Activated naive CD4-positive, alpha-beta T cell treated with anti-CD3 and anti-CD28 coated beads for 36 hours (primary cell): ENCODE measurements at places on chromosomes 5 and 9. TPM values are rescaled to one million over a fixed set of nuclear protein-coding genes. Genes with fewer than 3 reads are reported as not detected.

The RLN2 gene
- 4.0 TPM for total RNA-seq

The FLT4 gene
- 2.7 TPM for total RNA-seq

The CYLC2 gene
- not detected for total RNA-seq

The CCDC180 gene
- total RNA-seq: 1.9 TPM

The SFXN1 gene
- total RNA-seq: 350 TPM

The SLC34A1 gene
- total RNA-seq: not detected

The FAXDC2 gene
- not detected for total RNA-seq

DNA sequence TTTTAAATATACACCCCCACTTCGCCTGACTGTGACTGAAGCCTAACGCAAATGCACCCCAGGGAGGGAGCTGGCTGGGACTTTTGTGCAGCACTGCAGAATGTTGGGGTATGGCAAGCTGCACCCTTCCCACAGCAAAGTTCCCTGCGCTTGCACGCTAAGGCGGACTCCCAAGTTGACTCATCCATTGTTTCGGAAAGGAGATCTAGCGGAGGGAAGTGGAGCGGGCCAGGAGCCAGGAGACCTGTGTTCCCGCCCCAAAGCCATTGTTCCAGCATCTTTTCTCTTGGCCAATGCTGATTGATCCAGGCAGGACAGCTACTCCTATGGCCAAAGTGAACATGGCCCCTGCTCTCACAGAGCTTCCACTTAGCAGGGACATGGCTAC, 202.9 kb downstream of the AOPEP start:
- DNase-seq: no peak

GRCh38 chr5:131186561-131187256, 16.0 kb downstream of the LYRM7 start:
- DNase-seq: no peak

DNA sequence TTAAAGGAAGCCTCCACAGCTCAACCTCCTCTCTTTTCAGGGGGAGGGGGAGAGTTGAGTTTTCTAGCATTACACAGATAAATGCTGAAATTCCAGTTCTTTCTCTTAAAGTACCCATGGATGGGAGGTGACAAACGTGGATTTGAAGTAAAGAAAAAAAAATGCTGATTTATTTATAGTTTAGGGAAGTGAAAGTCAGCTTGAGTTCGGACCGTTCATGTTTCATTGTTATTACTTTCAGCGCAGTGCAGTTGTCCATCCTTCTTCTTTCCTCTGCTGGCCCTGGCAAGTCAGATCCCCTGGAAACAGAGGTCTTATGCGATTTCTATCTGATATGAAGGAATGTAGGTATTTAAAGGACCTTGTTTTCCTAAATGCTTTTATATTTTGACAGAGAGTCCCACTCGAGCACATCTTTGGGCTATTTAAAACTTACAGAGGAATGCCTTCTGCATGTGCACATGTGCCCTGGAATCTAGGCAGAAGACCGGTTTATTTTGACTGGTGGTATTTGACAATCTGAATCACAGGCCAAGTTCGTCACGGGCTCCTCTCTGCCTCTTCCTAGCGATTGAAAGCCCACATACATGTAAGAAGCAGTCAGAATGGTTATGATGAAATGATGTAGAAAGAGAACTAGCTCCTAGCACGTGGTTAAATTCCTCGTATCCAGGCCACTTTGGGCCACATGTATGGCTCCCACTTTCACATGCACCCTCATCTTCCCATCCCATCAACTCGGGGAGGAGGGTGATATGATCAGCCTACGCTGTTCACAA, 385.2 kb upstream of the KLF4 start:
- no peak for DNase-seq

DNA sequence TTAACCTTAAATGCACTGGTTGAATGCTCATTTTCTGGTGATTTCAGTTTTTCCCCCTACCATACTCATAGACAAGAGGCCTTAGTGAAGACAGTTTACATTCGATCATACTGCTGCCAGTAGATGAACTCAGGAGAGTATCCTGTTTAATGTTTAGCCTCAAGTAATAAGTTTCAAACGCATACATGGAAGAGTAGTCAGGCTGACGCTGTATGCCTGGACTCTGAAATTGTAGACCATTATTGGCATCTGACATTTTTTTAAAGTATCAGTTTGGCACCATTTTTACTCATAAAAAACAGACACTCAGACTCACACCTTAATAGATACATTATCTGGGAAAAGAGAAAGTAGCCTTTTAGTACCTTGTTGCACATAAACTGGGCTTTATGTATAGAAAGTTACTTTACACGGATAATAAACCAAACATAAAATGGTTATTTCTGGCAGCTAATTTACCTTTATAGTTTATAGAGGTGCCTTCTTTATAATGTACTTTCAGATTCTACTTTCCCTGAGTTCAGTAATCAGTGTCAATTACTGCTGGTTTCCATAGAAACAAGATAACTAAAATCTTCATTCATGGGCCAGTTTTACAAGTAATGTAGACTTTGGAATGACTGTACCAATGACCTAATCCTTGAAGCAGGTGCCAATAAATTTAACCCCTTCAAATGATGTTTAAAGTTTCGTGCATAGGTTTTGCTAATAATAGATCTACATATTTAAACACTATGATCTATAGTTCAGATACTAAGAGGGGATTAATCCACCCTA, 183.8 kb upstream of the ITGA1 start:
- DNase-seq: no peak

DNA sequence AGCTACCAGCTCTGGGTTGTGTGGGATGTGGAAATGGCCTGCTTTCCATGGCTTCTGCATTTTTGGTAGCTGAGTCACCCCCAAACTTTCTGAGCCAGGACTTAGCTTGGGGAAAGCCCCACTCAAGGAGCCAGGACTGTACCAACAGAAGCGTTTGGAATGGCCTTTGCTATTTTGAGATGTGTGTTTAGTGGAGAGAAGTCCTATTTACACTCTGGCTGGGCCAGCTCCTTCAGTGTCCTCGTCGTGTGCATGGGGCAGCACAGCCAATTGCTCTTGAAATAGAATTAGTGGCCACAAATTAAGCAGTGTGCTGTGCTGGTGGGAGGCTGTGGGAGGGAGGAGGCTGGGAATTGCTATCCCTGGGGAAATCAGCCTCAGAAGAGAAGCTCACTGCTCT, 51.6 kb downstream of the ENTREP1 start:
- no peak for DNase-seq

- no peak for DNase-seq
Measured at GRCh38 chr5:14008819-14009311, 64.4 kb upstream of the DNAH5 start.

DNA sequence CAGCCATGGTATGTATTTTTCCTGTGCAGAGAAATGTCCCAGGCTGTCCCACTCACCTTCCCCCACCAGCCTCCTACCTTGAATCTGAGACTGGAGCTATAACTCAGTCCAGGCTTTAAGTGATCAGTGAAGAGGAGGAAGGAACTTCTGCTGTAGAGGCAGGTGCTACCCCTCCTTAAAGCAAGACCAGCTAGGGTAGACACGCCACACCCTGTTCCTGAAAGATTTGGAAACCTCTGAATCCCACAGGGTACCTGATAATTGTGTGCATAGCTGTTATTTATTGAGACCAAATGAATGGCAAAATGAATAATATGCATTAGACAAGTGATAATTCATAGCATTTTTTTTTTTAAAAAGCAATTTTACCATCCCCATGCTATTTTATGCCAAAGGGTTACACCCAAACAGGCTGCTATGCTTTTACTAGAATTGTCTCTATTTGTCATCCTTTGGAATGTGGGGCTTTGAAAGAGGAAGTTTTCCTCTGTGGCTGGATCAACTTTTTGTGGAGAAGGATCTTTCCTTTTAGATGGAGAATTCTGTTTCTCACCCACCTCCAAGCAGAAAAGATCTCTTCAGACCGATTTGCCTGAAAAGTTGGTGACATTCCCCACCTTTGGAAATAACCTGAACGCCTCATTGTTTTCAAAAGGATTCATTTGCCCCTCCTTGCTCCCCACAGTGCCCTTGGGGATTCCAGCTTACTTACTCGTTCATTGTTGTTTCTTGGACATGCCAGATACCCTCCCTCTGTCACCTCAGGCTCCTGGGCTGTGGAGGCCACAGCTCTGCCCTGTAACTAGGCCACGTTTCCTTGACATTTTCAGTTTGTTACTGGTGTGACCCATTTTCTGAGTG, 248.7 kb downstream of the NR3C1 start:
- DNase-seq: no peak

DNA sequence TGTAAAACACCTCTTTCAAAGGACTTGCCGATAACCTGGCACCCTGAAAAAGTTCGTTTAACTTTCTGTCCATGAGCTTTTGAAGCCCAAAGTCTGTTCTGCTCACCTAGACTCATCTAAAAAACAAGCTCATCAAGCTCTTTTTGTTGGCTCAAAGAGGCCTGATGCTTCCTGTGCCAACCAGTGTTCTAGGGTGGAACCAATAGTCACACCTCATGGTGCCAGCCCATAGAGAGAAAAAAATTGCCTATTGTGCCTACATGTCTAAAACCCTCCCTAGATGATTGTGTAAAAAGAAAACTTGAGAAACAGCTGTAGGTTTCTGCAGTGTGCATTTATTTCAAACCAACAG, 4.7 kb downstream of the SH3RF2 start:
- DNase-seq: no peak

DNA sequence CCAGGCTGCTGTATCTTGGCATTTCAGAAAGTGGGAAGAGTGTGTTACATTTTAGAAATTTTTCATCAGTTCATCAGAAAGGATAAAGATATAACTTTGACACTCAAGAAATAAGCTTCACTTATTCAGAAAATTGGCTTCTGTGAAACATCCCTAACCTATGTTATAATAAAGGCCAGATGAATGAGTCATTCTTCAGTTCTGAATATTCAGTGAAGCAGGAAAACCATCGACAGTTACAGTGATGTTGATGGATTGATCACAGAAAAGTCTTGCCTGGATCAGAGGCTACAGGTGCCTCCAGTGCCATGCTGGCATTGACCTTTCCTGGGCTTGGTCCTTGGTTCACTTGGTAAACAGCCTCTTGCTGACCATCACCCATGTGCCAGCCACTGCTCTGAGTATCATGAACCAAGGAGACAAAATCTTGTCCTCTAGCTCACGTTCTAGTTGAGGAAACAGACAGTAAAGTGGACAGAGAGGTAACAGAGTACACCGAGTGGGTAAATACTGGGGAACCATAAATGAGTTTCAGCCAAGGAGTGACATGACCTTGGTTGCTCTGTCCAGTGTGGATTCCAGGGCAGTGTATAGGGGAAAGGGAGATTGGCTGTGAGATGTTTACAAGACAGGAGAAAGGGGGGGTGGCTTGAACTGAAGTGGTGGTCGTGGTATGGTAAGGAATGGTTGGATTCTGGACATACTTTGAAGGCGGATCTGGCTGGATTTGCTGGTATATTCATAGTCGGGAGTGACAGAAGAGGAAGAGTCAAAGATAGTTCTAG, 98.6 kb downstream of the AMBP start:
- no peak for DNase-seq

DNA sequence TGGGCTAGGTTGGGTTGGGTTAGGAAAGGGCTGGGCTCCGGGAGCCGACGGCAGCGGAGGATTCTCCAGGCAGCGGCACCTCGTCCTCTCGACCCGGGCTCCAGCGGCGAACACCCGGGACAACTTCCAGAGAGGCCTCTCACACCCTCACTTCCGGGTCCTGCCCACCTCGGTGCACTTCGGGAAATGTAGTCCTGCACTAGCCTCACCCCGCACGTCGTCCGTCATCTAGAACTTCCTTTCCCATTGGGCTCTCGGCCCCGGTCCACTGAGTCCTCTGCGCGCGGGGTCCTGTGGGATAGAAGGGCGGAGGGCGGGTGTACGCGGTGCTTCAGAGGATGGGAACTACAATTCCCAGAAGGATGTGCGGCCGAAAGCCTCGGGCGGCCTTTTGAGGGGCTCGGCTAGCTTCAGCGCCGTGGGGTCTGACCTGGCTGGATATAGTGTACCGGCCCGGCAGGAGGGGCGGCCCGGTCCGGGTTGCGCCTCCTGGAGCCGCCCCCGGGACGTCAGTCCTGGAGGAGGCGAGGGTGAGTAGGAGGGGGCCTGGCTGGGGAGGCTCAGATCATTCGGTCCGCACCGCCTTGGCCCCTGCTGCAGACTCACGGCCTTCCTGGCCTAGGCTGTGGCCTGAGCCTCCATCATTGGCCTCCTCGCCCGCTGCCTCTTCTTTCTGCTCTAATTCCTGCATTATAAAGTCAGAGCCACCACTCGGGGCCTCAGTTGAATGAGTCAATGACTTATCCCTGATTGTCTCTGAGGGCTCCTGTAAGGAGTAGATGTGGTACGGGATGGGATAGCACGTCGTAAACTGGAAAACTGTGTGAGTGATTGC, at the start of the genes ERP44 and INVS:
Gene ERP44 (minus strand): TSS at position 114 of the 835 bp plus-strand sequence. CDS start 160 bp downstream, outside the sequence.
Gene INVS (plus strand): TSS at position 357 of the 835 bp plus-strand sequence. CDS start 5,279 bp downstream, outside the sequence.
- DNase-seq: peak; percentile 99

DNA sequence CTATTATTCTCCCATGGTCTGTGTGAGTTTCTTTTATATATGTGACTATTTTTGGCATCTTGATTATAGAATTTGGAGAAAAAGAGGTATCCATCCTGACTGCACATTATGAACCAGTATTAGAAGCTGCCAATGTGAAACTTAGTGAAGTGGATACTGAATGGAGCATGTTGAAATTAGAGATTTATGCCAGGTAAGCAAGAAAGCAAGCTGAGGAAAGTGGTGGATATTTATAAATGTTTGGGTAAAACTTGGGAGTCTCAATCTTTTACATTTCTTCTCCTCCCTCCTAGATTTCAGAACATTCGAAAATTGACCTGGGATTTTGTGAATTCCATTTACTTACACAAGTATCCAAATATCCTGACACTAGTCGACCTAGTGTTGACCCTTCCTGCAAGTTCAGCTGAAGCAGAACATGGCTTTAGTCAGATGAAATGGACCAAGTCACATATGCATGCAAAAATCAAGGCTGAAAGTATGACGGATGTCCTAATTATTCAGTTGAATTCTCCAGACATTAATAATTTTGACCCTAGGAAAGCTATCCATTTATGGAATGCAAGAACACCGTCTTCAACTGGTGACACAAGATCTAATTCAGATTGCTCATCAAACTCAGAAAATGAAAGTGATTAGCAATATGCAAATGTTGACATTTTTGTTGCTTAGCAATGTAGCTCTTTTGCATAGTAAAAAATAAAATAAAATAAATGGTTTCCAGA, 66.8 kb upstream of the IL7R start:
- DNase-seq: no peak
